Osteoblast (primary cell): ENCODE measurements at places on chromosomes 7 and 10. TPM values are rescaled to one million over a fixed set of nuclear protein-coding genes. Genes with fewer than 3 reads are reported as not detected.

- no peaks in the 10 kb centered on the region for H3K27me3 ChIP-seq
- H3K27ac ChIP-seq: peak overlapping the region; percentile 97
- H3K4me3 ChIP-seq: peak overlapping the region; percentile 80
- peaks cover 33% of the 10 kb centered on the region for H3K4me1 ChIP-seq
- no peaks in the 10 kb centered on the region for H3K36me3 ChIP-seq
These were observed 107.5 kb downstream of the REEP3 start for GRCh38 chr10:63628526-63629362.

- H3K4me1 ChIP-seq: no peaks in the 10 kb centered on the region
- H3K4me3 ChIP-seq: no peak overlapping the region
- H3K27ac ChIP-seq: no peak overlapping the region
- H3K36me3 ChIP-seq: no peaks in the 10 kb centered on the region
- DNase-seq: no peak
- no peaks in the 10 kb centered on the region for H3K27me3 ChIP-seq
These were observed 8.7 kb downstream of the FGFR2 start for GRCh38 chr10:121589553-121589952.

- H3K27ac ChIP-seq: no peak overlapping the region
- H3K4me3 ChIP-seq: no peak overlapping the region
- no peaks in the 10 kb centered on the region for H3K27me3 ChIP-seq
- no peaks in the 10 kb centered on the region for H3K4me1 ChIP-seq
These were observed 25.2 kb downstream of the CDK1 start for GRCh38 chr10:60803433-60803832.

DNA sequence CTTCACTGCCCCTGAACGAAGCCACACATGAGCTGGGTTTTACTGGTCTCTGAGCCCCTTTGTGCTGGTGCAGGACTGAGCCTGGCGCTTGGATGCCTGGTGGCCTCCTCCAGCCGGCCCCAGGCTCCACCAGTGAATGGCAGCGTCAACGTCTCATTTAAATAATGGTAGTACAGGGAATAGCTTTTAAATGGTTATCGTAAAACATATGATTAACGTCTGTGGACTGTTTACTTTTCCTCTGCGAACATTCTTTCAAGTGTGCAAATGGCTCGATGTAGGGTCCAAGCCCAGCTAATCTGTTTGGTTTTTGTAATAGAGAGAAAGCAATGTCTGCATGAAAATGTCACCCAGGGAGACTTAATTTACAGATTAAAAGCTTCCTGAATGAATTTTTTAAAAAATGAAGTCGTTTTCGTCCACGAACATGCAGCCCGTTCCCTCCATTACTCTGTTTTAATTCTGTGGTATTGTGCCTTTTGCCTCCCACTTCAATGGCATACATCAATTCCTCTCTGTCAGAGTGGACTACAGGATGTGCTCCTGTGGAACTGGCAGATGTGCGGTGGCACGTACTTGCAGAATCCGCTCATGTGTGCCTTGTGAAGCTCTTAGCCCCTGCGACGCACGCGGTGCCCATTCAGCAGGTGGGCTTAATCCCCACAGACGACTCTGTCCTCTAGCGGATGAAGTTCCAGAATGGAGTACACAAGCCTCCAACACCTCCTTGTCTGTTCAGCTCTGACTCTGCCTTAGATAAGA, 192.7 kb downstream of the TCF7L2 start:
- peaks cover 25% of the 10 kb centered on the region for H3K36me3 ChIP-seq
- no peak for DNase-seq
- H3K4me3 ChIP-seq: no peak overlapping the region
- no peak overlapping the region for H3K27ac ChIP-seq
- no peaks in the 10 kb centered on the region for H3K27me3 ChIP-seq

DNA sequence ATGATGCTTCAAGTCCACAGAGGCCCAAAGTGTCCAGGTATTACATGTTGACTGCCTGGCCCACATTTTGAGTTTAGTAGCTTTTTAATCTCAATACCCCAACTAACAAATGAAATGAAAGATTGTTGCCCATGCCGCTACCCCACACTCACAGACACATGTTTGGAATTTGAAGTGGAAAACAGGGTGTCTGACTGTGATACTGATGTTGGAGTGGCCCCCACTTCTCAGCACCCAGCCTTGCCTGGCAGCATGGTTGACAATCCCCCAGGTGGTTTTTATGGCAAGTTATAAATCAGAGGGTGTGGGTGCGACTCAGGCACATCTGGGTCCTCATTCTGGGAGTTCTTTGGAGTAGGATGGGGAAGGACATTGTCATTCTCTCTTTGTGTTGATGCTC, 314.7 kb upstream of the ZNF32 start:
- no peak overlapping the region for H3K4me3 ChIP-seq
- no peak for DNase-seq
- H3K27me3 ChIP-seq: no peaks in the 10 kb centered on the region
- peaks cover 33% of the 10 kb centered on the region for H3K4me1 ChIP-seq

GRCh38 chr7:83413831-83414230, 235.1 kb downstream of the SEMA3E start:
- no peaks in the 10 kb centered on the region for H3K27me3 ChIP-seq
- no peak overlapping the region for H3K4me3 ChIP-seq

DNA sequence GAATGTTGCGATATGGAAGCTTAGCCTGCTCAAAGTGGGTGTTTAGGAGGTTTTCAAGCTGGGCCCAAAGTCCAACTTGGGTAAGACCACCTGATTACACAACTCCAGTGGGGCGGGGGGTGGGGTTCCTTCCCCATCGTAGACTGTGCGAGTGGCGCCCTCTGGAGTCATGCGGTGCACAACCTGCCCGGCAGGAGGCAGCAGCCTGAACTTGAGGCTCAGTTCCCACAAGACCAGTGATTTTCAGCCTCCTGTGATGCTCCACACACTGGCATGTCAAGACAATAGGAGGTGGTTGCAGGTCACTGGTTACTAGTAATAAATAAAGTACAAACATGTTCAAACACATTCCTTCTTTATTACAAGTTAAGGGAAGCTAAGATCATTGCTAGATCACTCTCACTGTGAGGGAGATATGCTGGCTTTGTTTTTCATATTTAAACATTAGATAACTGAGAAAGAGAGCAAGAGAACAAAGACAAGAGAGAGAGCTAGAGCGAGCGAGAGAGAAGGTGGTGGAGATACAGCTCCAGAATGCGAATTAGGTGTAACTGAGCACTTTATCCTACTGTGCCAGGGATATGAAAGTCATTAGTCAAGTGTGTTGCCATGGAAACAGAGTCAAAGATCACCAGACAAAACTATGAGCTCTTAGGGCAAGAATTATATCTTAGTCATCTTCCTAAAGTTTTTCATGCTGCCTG, 97.4 kb upstream of the BMPER start:
- peaks cover 40% of the 10 kb centered on the region for H3K4me1 ChIP-seq
- H3K27ac ChIP-seq: peak overlapping the region; percentile 94
- H3K36me3 ChIP-seq: no peaks in the 10 kb centered on the region
- no peak overlapping the region for H3K4me3 ChIP-seq
- H3K27me3 ChIP-seq: no peaks in the 10 kb centered on the region

DNA sequence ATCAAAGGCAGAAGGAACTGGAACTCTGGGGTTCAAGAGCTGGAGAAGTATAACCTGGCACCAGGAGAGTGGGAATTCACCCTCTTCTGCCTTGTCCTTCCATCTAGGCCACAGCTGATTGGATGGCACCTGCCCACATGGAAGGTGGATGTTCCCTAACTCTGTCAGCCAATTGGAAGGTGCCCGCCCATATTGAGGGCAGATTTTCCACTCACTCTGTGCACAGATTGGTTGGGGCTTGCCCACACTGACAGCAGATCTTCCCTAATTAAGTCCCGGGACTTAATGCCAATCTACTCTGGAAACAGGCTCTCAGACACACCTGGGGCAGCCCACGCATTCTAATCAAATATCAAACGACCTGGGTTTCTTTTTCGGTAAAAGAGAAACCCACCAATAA, 1142.3 kb upstream of the CELF2 start:
- no peaks in the 10 kb centered on the region for H3K4me1 ChIP-seq
- H3K36me3 ChIP-seq: no peaks in the 10 kb centered on the region
- H3K4me3 ChIP-seq: no peak overlapping the region
- no peaks in the 10 kb centered on the region for H3K27me3 ChIP-seq
- no peak for DNase-seq

- DNase-seq: peak; percentile 64
- peaks cover 98% of the 10 kb centered on the region for H3K27me3 ChIP-seq
- H3K36me3 ChIP-seq: no peaks in the 10 kb centered on the region
- H3K4me1 ChIP-seq: no peaks in the 10 kb centered on the region
These were observed 7.2 kb downstream of the LBX1 start for GRCh38 chr10:101221963-101222531.

DNA sequence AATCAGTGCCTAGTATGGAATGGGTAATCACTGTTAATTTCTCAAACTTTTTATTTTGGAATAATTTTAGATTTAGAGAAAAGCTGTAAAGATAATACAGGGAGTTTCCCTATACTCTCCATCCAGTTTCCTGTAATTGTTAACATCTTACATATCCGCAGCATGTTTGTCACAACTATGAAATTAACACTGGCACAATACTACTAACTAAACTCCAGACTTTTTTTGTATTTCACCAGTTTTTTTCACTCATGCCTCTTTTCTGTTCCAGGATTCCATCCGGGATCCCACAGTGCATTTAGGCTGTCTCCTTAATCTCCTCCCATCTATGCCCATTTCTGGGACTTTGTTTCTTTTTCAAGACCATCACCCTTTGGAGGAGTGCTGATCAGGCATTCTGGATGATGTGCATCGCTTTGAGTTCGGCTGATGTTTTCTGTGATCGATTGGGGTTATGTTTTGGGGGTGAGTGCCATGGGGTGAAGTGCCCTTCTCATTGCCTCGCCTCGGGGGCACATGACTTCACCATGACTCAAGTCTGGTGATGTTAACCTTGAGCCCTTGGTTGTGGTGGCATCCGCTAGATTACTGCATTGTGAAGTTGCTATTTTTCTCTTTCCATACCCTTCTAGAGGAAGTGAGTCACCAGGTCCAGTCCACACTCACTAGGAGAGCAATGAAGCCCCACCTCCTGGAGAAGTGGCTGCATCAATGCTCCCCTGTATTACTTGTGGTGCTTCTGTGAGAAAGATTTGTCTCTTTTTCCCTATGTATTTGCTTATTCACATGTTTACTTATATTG, 43.9 kb upstream of the GRB10 start:
- peak overlapping the region; percentile 13 for H3K4me3 ChIP-seq
- no peaks in the 10 kb centered on the region for H3K36me3 ChIP-seq
- no peaks in the 10 kb centered on the region for H3K27me3 ChIP-seq
- H3K4me1 ChIP-seq: peaks cover 38% of the 10 kb centered on the region
- no peak for DNase-seq
- peak overlapping the region; percentile 82 for H3K27ac ChIP-seq

DNA sequence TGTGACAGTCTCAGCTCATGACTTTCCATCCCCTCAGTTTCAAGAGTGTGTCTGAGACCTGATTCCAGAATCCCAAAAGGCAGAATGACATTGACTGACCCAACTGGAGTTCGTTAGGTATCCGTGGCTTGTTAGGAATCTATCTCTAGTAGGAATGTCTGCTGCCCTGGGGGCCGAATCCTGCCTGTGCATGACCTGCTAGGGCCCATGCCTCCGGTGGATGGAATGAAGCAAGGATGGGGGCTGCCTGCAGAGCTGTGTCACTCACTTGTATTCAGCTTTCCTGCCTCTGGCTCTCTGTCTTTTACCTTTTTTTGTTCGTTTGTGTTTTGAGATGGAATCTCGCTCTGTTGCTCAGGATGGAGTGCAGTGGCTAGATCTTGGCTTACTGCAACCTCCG, 129.5 kb downstream of the SDK1 start:
- no peak overlapping the region for H3K4me3 ChIP-seq
- no peak for DNase-seq
- no peaks in the 10 kb centered on the region for H3K36me3 ChIP-seq

- H3K27ac ChIP-seq: no peak overlapping the region
- no peak for DNase-seq
- H3K4me1 ChIP-seq: no peaks in the 10 kb centered on the region
These were observed 29.0 kb upstream of the ATXN7L1 start for GRCh38 chr7:105905209-105905909.

- DNase-seq: no peak
- H3K4me1 ChIP-seq: peaks cover 3% of the 10 kb centered on the region
- H3K27ac ChIP-seq: no peak overlapping the region
- no peak overlapping the region for H3K4me3 ChIP-seq
- peaks cover 35% of the 10 kb centered on the region for H3K27me3 ChIP-seq
- no peaks in the 10 kb centered on the region for H3K36me3 ChIP-seq
These were observed 2.2 kb downstream of the FGFR2 start for GRCh38 chr10:121595806-121596688.

DNA sequence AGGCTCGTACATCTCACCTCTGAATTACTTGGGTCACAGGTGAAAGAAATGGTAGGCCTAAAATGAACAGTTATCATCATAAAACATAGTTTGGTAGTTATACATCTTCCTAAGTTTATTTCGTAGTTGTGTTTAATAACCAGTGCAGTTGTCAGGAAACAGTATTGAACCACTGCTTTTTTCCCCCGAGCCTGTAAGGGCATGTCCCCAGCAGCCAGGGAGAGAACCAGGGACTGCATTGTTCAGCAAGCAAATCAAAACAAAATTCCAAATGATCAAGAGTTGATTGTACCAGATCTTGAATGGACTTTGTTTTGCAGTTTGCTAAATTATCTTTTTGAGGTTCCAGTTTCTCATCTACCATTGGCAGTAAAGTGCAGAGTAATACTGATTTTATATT, 2.4 kb downstream of the EIF4H start:
- no peaks in the 10 kb centered on the region for H3K27me3 ChIP-seq
- peak overlapping the region; percentile 48 for H3K27ac ChIP-seq
- peak; percentile 65 for DNase-seq
- peaks cover 29% of the 10 kb centered on the region for H3K36me3 ChIP-seq
- H3K4me3 ChIP-seq: peak overlapping the region; percentile 20
- H3K4me1 ChIP-seq: peaks cover 40% of the 10 kb centered on the region

DNA sequence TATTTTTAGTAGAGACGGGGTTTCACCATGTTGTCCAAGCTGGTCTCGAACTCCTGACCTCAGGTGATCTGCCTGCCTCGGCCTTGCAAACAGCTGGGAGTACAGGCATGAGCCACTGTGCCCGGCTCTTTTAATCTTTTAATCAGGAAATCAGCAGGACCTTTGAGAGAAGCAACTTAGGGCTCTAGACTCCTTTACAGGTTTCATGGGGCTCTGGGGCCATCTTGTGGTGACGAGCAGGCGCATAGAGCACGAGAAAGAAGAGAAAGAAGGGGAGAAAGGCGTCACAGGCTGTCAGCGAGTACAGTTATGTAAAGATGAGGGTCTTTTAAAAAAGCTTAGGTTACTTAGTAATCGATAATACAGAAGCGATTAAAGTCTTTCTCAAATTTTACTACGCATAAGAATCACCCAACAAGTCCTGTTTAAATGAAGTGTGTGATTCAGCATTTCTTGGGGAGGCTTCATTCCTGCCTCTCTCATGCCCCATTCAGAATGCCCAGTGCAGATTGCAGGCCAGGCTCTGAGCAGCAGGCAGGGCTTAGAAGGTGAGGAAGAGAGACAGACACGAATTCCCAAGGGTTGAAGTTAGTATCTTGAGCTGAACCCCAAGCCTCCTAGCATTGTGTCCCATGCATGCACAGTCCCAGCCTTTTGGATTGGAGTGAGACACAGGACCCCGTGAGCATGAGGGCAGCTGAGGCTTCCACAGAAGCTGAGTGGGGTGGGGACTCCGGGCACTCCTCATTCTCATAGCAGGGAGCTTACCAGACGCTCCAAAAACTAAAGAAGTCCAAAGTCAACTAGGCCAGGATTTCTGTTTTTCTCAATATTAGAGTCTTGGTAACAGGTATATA, 23.6 kb upstream of the PFKP start:
- peaks cover 40% of the 10 kb centered on the region for H3K4me1 ChIP-seq
- no peak overlapping the region for H3K27ac ChIP-seq
- no peak overlapping the region for H3K4me3 ChIP-seq
- H3K27me3 ChIP-seq: no peaks in the 10 kb centered on the region

The PRKAR2B gene
- 2.4 and 2.5 TPM in 2 replicates for total RNA-seq

The POLL gene
- total RNA-seq: 17.1 and 18.5 TPM in 2 replicates

The CPA1 gene
- 1.1 TPM in 1 of 2 replicates, not detected in the other for total RNA-seq

The CARD11 gene
- total RNA-seq: under 0.01 TPM in 1 of 2 replicates, not detected in the other
